ENCODE measurements at places on chromosomes 11 and 22.

DNA sequence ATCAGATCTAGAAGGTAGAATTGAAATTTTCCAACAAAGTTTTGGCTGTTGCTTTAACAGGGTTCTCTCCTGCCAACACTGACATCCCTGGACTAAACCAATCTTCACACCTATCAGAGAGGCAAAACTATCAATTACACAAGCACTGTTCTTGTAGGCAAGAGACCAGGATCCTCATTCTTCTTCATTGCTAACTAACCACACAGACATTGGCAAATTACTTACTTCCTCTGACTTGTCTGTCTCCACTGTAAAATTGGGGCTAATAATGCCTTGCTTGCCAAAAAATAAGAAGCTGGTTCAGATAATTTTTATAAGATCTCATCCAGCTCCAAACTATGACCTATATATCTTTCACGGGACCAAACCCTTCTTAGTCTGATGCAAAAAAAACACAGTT, 93.8 kb upstream of the DDI1 start:
- DNase-seq = no peak

DNA sequence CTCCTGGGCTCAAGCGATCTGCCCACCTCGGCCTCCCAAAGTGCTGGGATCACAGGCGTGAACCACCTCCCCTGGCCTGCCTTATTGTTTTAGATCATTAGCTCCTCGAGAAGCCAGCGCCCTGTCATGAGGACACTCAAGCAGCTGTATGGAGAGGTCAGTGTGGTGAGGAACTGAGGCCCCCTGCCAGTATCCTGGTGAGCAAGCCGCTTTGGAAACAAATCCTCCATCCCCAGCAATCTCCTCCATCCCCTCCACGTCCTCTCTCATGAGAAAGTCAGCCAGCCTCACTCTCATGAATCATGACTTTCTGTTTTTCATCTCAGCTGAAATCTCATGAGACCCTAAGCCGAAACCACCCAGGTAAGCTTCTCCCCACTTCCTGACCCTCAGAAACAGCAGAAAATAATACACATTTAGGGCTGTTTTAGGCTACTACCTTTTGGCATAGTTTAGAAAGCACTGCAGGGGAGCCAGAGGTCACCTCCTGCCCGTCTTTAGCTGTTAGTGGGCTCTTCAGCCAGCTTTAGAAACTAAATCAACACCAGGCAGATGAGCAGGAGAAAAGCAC, 56.0 kb downstream of the CTTN start:
- DNase-seq = no peak

DNA sequence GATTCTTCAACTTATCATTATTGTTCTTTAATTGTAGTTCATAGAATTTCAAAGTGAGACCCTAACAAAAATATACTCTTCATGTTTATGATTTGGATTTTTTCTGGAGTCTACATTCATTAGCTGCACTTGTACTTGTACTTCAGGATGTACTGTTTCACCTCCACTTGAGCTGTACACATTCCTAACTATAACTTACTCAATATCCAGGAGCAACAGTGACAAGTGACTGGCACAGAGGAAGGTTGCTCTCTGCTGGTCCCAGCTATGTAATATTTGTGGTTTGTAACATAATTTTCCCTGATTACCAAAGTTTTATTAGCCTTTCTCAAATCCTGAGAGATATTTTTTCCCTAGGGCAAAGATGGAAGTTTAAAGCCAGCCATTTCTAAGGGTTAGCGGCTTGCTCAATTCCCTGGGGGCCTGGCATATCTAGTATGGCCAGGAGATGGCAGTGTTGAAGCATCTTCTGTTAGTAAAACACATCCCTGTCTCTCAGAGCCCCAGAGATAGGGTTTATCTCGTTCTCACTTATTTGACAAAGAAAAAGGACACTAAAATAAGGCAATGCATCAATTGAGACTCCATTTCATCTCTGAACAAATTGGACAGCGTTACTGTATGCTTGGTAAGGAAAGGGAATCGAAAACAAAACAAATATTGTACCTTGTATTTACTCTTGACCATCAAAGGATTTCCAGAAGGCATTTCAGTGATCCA, 14.2 kb downstream of the OR52A5 start:
- peak; percentile 37 for DNase-seq

DNA sequence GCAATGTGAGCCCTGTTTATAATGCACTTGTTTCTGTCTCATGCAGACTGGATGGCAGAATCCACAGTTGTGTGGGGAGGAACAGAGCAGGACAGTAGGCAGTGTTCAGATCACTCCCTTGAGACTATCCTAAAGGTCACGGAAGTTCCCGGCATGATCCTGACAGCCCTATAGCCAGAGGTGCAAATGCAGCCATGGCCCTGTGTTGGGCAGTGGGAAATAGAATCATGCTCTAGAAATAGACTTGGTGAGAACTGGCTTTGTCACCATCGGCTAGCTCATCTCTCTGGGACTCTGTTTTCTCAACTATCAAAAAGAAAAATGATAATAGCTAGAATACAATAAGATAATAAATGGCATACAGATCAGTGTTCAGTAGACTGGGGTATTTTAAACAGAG, 123.2 kb downstream of the FEZ1 start:
- DNase-seq = no peak

DNA sequence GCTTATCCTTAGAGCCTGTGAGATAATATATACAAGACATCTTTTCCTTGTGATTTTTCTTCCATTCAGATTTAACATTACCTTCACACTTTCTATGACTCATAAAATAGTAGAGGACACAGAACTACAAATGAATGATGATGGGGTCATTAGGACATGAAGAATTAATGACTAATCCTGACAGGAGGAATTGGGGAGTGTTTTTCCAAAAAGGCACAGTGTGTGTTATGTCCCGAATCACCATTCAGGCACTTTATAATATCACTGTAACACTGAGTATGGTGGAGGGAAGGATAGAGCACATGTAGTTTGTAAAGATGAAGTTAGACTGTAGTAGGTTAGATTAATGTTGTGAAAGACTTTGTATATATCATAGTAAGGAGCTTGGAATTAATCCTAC, 391.3 kb downstream of the JRKL start:
- DNase-seq = no peak

GRCh38 chr11:115284773-115285172, 219.4 kb downstream of the CADM1 start:
- DNase-seq = no peak

GRCh38 chr11:69425895-69426544, 55.4 kb upstream of the LINC01488 start:
- no peak for DNase-seq

GRCh38 chr11:86167499-86168164, 76.9 kb upstream of the EED start:
- no peak for DNase-seq
